ENCODE measurements at places on chromosomes 1 and 21.
A peak's percentile ranks its signal among the peaks of the same experiment; 100 is the strongest.

DNA sequence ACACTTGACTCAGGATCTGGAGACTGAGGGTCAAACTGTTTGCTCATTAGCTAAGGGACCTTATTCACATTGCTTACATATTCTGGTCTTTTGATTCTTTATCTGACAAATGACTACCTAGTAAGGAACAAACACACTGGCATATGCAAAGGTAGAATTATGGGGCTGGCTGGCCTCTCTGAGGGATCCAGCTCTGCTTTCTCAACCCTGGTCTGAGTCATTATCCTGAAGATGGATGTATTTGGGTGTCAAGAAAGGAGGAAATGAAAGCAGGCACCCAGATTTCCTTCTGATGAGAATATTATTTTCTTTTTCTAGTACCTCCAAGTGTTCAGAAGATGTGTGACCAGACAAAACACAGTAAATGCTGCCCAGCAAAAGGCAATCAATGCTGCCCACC, 6.0 kb downstream of the SMCP start:
- DNase-seq = no peak

DNA sequence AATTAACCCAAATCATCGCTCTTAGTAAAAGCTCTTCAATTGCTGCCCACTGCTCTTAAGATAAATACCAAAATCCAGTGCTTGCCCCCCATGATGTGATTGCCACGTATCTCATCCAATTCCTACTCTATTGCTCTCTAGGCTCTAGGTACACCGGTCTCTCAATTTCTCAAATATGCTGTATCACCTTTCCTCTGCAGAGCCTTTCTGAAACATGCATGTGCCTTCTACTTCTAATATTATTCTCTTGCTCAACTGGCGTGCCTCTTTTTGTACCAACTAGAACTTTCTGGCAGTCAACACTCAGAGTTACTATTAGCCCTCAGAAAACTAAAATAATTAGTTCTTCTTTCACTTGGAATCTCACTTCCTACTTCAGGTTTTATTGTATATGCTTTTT, 111.7 kb upstream of the LBR start:
- peak; percentile 25 for DNase-seq

- no peak for DNase-seq
These were observed 344.3 kb downstream of the DUSP10 start for GRCh38 chr1:221397606-221398005.

DNA sequence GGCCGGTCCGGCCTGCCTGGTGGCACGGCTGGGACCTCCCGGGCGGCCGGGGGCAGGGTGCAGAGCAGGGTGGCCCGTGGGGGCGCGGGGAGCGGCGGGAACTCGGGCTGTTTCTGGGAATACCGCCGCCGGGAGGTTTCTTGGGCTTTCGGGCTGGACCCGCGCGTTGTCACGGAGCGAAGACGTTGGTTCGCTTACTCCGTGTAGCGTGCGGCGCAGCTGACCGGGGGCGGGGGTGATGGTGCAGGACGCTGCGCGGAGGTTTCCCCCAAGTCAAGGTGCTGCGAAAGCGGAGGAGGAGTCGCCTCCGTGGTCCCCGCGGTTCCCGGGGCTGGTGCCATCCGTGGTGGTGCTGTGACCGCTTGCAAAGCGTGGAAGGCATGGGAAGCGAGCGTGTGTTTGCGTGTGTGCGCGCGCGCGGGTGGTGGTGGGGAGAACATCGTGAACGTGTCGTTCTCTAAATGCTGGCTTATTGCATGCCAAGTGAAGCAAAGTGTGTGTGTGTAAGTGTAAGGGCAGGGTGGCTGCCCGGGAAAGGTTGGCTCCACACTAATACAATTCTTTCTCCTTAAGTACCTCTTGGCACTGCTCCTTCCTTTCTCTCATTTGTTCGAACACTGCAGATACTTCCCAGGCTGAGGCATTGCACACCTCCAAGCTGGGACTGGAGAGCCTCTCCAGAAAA, 1.1 kb downstream of the RYR2 start:
- no peak for DNase-seq

GRCh38 chr1:112605633-112606327, 13.2 kb downstream of the ST7L start:
- DNase-seq = no peak

DNA sequence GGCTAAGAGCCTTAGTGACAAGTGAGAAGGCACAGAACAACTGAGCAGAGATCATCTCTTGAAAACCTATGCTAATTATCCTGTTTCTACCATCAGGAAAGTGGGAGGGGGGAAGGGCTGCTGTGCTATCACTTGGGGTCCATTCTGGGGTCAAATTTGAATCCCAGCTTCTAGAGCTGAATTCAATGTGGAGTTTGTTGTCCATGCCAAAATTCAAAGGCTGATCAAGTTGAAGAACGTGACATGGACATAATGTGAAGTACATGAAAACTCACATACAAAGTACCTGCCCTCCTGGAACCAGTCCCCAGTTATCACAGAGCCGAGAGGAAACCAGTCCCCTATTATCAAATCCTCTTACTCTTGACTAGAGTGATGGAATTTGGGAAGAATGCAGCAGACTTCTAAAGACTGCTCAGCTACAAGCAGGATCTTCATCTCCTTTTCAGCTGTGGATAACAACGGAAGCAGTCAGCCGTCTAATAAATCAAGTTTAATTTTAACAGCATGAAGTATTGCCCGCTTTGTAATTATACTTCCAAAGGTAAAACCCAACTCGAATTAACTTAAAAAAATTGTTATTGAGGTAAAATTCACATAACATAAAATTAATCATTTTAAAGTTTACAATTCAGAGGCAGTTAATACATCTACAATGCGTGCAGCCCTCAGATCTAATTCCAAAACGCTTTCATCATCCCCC, 78.3 kb downstream of the SLC45A1 start:
- no peak for DNase-seq

DNA sequence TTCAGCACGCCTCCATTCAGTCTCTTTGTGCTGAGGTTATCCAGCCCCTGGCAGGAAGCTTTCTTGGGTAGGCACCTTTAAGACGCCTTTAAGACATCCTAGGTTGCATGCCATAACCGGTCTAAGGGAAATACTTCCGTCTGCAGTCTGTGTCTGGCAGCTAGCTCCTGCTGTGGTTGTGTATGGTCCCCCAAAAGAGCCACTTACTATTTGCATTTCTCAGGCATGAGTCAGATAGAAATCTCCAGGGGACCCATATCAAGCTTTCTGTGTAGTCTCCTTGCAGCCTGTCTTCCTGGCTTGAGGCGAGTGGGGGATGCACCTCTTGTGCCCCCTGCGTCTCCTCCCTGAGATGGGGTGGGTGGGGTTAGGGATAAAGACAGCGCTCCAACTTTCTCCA, 10.0 kb upstream of the RYR2 start:
- DNase-seq = no peak

GRCh38 chr1:234014208-234014607, 109.7 kb downstream of the SLC35F3 start:
- no peak for DNase-seq

Measured in pons (tissue), 1 donor.